Skin of body (tissue), 3 donors: ENCODE measurements at places on chromosomes 7 and 10.

- no peak for DNase-seq
Measured at GRCh38 chr10:36533316-36533715, 592.1 kb upstream of the ANKRD30A start.

DNA sequence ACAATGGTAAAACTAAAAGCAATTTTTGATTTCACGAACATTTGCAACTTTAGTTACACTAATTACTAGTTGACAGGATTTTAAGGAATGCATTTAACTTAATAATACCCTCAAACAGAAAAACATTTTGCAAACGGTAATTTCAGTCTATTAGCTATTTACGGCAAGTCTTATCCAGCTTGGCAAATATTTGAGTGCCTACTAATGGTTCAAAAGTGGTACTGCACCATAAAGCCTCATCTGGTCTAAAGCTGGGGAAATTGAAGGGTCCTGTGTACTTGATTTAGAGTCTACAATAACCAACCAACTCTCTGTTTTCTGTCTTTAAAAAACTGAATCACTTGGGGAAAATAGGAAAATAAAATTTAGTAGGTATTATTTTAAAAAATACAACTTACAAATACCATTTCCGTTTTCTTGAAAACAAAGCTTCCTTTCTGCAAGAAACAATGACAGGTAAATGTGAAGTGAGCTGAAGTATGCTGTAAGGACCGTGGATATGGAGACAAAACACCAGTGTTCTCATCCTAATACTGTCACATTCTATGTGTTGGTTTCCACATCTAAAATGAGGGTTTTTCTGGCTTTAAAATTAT is 142.3 kb downstream of the VPS50 start:
- no peak for DNase-seq

DNA sequence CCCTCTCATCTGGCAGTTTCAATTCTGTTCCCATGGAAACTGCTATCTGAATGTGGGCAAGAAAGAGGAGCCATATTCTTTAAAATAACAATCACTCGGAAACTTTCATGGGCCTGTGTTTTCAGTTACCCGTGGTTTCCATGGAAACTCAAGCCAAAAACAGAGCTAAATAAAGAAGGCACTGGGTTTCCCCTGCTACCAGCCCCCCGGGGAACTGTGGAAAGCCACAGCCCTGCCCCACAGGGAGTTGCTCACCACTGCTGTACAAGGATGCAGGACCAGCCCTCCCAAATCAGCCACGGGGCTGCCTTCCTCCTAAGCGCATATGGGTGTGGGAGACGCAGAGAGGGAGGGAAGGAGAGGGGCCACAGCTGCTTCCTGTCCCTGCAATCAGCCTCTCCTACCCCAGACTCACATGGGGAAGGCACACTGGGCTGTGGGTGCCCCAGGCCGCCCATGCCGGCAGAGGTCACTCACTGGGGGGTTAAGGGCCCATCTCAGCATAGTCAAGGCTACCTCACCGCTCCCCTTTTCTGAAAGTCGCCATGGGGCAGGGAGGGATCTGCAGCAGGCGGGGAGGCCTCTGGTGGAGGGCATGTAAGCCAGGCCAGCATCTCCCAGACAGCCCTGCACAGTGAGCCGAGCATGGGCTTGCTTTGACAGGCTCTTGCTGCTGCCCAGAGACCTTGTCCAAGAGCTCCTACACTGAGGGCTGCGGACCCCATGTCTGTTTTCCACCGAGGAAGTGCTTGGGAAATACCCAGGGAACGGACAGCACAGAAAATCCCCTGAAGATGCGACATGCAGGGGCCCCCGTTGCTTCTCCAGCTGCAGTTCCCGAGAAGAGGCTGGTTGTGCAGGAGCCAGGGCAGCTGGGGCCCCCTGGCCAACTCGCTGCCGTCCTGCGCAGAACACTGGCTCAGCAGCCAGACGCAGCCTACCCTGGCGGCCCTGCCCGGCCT is 157.3 kb upstream of the PPP2R2D start:
- DNase-seq = peak; percentile 64

GRCh38 chr10:85995791-85996190 is 370.8 kb downstream of the GRID1 start:
- no peak for DNase-seq

- DNase-seq = no peak
Measured at GRCh38 chr7:94999069-94999351, 91.6 kb downstream of the PPP1R9A start.

GRCh38 chr10:51800121-51800520 is 100.7 kb upstream of the CSTF2T start:
- no peak for DNase-seq

DNA sequence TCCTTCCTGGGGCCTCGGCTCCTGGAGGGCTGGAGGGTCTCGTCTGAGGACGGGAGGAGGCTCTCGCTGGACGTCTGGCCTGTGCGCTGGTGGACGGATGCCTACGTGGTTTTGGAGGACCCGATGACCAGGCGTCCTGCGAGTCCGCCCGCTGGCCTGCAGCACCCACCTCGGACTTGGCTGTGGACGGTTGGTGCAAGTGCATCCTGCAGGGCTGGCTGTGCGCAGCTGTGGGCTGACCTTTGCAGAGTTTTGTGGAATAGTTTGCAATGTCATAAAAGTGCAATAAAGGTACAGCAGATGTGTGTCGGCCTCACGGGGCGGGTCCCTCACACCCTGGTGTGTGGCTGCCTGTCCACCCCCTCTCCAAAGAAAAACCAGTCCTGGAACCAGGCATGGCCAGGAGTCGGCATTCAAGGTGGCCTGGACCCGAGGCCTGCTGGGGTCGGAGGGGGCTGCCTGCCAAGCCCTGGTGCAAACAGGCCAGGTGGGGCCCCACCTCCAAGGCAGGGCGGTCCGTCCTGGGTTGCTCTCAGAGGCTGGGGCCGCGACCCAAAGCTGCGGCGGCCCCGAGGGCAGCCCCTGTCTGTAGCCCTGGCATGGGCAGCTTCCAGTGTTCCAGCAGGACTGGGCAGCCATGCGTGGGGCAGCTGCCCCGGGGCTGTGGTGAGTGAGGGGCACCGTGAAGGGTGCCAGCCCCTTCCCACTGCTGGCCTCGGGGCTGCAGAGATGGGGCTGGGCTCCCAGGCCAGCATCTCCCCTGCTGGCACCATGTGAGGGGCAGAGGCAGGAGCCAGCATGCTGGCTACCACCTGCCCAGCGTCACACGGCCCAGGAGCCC is 29.3 kb upstream of the FOXL3 start:
- no peak for DNase-seq

- peak; percentile 19 for DNase-seq
Measured at GRCh38 chr7:44307905-44308595, 17.3 kb downstream of the CAMK2B start.

- DNase-seq = no peak
Measured at GRCh38 chr10:133362846-133363245, 5.0 kb upstream of the FUOM start.

GRCh38 chr10:13420532-13421307 is 72.6 kb upstream of the SEPHS1 start:
- DNase-seq = no peak

- no peak for DNase-seq
Measured at GRCh38 chr10:117550076-117550475, 7.5 kb downstream of the EMX2 start.

DNA sequence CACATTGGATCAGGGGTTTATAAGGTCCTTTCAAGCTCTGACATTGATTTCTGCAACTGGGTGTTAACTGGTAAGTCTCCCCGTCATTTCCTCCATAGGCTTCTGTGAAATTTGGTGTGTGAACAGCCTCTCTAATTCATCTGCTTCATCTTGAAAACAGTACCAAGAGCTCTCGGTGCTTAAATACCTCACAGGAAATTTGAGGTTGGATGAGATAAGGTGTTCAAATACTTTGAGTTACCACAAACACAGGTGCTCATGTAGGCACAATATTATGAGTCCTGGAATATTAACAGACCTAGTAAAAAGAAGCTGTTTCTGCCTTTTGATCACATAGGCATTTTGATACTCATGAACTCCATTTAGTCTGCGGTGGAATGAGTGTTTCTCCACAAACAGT is 85.2 kb downstream of the RTKN2 start:
- DNase-seq = no peak

DNA sequence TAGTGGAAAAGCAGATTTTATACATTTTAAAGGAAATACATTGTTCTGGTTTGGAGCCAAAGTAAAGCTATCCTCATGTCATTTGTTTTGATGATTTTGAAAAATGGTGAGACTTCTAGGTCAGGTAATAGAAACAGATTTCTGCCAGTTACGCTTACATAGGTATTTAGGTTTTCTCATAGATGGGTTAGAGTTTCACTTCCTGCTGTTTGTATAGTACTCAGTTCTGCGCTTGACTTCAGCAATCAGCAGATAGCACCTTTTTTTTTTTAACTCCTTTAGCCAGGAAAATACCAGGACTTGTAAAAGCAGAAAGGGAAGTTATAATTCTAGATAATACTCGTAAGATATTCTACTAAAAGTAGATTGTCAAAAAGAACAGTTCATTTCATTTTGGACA is 209.8 kb upstream of the POM121L12 start:
- no peak for DNase-seq

DNA sequence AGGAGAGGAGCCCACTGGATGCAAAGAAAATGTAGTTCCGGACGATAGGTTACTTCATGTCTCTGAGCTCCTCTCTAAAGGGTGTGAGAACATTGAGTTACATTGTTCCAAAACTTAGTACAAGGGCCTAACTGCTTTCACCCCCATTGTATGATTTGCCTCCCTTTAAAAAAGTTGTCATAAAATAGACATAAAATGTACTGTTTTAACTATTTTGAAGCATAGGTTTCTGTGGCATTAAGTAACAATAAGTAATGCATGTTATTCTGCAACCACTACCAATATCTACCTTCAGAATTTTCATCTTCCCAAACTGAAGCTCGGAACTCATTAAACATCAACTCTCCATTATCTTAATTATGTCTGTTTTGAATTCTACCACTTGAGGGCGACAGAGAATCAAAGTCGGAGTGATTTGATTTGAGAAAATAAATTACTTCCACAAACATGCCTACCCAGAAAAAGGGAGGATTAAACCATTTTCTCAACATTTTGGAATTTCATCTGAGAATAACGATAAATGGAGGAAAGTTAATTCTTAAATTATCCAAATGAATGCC is 2.7 kb downstream of the IGFBP1 start:
- DNase-seq = peak; percentile 56

DNA sequence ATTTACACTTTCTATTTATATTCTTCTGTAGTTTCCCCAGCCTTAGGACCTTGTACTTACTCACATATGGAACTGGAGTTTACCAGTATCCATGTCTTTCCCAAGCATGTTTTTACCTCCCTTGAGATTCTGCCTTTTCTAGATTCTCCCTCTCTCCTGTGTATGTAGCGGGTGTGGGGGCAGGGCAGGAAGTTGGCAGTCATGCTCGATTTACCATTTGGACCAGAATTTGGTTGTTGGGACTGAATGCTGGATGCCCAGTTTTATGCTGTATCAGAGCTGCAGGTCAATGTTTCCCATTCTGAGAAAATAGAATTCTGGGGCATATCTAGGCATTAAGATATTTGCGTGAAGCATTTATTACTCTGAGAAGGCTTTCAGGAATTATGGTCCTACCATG is 14.2 kb downstream of the INPP5F start:
- no peak for DNase-seq

DNA sequence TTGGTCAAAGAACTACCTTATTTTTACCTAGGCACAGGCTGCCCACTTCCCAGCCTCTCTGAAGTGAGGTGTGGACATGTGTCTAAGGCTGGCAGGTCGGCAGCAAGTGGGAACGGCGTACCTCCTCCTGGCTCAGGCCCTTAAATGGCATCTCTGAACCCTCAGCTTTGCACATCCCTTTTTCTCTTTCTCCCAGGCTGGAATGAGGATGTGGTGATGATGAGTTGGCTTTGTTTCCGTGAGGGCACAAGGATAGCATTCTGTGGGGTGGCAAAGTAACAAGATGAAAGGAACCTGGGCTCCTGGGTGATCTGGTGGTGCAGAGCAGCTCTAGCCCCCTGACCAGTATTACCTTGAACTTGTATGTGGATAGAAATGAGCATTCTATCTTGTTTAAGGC is 196.8 kb downstream of the REEP3 start:
- no peak for DNase-seq

- no peak for DNase-seq
Measured at GRCh38 chr10:10128387-10128786, 889.3 kb upstream of the CELF2 start.

DNA sequence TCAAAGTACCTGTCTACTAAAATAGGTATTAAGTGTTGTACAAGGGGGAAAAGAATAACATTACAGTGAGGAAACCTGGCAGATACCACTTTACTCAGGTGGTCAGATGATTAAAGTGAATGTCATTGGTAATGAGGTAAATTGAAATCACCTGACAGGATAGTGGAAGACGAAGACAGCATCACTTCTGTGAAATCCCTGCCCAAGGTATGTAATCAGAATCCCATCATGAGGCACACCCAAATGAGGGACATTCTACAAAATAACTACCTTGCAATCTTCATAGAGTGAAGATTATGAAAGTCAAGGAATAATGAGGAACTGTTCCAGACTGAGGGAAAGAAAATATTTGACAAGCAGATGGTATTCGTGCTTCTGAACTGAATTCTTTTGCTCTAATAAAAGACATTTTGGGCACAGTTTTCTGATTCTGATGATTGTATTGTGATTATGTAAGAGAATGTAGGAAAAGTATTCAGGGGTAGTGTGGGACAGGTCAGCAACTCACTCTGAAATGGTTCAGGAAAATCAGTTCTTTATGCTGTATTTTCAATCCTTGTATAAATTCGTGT is 33.3 kb upstream of the ARMS2 start:
- no peak for DNase-seq

- no peak for DNase-seq
Measured at GRCh38 chr7:70787771-70788170, 344.2 kb upstream of the GALNT17 start.

DNA sequence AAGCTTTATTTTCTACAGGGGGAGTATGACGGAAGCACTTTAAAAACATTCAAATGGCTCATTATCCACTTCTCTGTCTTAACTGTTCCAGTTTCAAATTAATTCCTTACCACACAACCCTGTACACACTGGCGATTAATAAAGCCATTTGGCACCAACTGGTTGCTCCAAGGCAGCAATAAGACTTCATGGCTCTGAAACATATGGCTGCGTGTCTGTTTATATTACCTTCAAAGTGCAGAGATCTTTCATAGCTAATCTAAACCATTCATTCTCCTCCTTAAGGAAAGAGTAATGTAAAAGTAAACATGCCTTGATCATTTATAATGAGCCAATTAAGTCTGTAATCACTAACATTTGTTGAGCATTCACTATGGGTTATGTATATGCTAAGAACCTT is 325.7 kb downstream of the PARD3 start:
- no peak for DNase-seq

GRCh38 chr7:140723006-140723405 is 26.5 kb downstream of the NDUFB2 start:
- no peak for DNase-seq

DNA sequence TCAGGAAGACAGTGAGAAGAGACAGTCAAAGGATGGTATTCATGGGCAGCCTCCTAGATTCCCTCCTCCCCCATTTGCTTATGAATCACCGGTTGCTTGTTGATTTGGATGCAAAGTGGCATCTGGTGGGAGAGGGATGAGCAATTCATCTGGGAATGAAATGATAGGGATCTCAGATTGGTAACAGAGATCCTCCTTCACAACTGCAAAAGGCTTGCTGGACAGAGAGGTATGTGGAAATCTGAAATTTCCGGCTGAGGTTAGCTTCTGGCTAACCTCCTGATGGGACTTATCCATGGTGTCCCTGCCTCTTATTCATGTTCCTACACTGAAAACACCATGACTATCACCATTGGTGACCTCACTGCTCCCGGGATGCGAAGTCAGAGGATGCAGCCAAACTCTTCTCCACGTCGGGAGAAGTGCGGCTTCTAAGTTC is 48.4 kb upstream of the PODXL start:
- DNase-seq = no peak
